ENCODE measurements at places on chromosomes 5 and 9.
A peak's percentile ranks its signal among the peaks of the same experiment; 100 is the strongest.

- peaks cover 1% of the 10 kb centered on the region for H3K36me3 ChIP-seq
- peaks cover 14% of the 10 kb centered on the region for H3K27me3 ChIP-seq
- peaks cover 39% of the 10 kb centered on the region for H3K4me1 ChIP-seq
- no peak overlapping the region for H3K27ac ChIP-seq
- no peak overlapping the region for H3K4me3 ChIP-seq
- DNase-seq: no peak
Observed at GRCh38 chr5:79509244-79509885, 4.6 kb downstream of the HOMER1 start.

GRCh38 chr9:14313951-14314423 lies at the start of gene NFIB:
Gene NFIB (minus strand): TSS chr9:14314141. CDS start chr9:14313511, 630 bp downstream.
- H3K4me1 ChIP-seq: peaks cover 14% of the 10 kb centered on the region
- H3K36me3 ChIP-seq: peaks cover 8% of the 10 kb centered on the region
- H3K27ac ChIP-seq: peak within 1 kb of the TSS; percentile 52
- H3K4me3 ChIP-seq: peak within 1 kb of the TSS; percentile 81

DNA sequence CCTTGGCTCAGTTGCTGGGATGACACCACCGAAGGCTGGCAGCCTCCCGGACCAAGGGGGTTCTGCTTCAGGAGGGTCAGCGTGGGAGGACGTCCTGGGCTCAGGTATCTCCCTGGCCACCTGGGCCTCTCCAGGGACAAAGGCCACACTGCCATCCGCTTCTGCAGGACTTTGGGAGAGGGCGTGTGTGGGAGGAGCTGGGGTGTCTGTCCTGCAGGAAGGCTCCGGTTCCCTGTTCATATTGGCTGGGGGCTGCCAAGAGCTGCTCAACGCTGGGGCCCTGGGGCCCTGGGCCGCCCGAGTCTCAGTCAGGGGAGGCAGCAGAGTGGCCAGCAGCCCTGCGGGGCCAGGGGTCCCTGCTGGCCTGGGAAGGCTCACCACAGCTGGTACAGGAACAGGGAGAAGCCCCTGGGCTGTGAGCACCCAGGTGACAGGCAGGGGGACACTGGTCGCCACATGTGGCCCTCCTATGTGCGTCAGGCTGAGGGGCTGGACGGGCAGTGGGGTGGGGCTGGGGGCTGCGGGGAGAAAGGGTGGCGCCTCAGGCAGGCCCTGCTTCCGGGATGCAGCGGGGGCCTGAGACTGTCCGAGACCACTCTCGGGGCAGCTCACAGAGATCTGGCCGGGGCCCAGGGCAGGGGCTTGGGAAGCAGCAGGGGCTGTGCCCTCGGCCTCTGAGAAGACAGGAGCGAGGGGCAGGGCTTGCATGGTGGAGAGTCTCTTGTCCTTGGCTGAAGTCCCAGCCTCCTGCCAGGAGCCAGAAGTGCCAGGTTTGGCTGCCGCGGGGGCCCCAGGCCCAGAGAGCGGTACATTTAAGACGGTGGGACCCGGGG lies 4.9 kb upstream of the CARD9 start:
- H3K36me3 ChIP-seq: peaks cover 3% of the 10 kb centered on the region
- no peaks in the 10 kb centered on the region for H3K27me3 ChIP-seq
- no peak for DNase-seq

DNA sequence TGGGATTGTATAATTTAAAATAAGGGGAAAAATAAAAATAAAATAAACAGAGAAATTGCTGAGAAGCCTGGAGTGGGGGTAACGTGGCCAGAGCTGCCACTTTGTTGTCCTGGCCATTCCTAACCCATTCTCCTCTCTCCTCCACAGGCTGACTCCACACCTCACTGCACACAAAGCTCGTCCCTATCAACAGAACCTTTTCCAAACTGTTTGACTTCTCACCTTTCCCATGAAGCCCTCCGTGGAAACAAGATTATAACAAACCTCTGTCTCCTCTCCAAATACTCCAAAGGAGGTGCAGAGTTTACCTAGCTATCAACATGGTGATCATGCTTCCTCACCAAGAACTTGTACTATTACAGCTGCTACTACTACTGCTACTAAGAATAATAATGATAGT lies 151.1 kb downstream of the GLIS3 start:
- no peaks in the 10 kb centered on the region for H3K4me1 ChIP-seq
- H3K36me3 ChIP-seq: no peaks in the 10 kb centered on the region

- DNase-seq: no peak
- H3K4me1 ChIP-seq: no peaks in the 10 kb centered on the region
- H3K27ac ChIP-seq: no peak overlapping the region
- H3K27me3 ChIP-seq: no peaks in the 10 kb centered on the region
- H3K4me3 ChIP-seq: no peak overlapping the region
Observed at GRCh38 chr9:116175614-116176013, 22.0 kb downstream of the PAPPA start.

DNA sequence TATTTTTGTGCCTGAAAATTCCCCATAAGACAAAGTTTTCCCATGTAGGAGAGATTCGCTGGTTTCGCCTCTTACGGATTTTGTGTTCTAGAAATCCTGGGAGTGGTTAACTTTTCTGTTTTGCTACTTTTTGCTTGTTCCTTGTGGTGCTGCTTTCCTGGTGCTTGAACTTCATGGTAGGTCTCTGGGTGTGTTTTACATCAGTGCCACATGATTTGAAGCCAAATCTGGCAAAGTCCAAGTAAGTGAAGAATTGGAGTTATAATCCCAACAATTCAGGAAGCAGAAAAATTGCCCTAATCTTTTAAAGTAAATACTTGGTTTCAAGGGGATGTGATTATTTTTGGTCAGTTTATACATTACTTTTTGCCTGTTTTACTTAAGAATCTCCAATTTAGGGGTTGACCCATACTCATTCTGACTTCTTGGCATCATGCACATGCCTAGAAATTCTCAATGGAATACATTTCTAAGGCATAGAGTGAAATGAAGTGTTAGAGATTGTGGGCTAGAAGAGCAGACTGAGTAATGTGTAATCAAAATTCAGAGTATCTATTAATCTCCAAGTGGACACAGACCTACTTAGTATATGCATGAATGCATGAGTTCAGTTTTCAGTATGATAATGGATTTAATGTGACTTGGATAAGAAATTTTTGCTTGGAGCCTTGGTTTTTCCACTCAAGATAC lies 189.7 kb downstream of the CSNK1G3 start:
- no peaks in the 10 kb centered on the region for H3K4me1 ChIP-seq
- H3K27me3 ChIP-seq: no peaks in the 10 kb centered on the region

GRCh38 chr9:96006961-96007360 lies 131.5 kb downstream of the ERCC6L2 start:
- peaks cover 35% of the 10 kb centered on the region for H3K4me1 ChIP-seq
- no peak overlapping the region for H3K4me3 ChIP-seq
- peaks cover 35% of the 10 kb centered on the region for H3K36me3 ChIP-seq
- H3K27ac ChIP-seq: no peak overlapping the region
- no peak for DNase-seq
- H3K27me3 ChIP-seq: no peaks in the 10 kb centered on the region

DNA sequence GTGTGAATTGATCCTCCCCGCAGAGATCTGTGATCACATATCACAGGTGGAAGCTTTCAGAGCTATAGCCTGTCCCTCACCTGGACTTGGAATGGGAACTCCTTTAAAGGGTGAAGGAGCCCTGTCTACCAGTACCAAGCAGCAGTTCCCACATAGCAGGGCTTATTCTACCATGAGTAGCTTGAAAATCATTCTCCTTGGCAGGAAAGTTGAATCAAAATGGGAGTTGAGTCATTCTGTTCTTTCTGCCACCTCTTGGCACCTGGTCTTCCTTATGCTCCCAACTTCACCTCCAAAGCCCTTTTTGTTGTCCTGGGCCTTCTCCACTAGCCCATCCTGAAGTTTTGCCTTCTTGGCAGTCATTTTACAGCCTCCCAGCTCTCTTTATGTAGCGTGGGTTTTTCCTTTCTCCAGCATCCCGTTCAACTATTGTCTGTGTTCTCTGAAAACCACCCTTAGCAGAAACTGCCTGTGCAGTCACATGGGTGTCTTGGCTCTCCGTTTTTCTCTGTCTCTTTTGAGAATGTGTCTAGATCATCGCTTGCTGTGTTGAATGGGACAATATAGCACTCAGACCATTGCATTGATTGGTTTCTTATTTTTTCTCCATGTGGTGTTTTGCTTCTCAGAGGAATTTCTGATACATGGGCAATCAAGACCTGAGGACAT lies 222.2 kb downstream of the AOPEP start:
- H3K4me3 ChIP-seq: no peak overlapping the region
- H3K27me3 ChIP-seq: no peaks in the 10 kb centered on the region
- no peak for DNase-seq
- H3K27ac ChIP-seq: no peak overlapping the region
- H3K36me3 ChIP-seq: no peaks in the 10 kb centered on the region

DNA sequence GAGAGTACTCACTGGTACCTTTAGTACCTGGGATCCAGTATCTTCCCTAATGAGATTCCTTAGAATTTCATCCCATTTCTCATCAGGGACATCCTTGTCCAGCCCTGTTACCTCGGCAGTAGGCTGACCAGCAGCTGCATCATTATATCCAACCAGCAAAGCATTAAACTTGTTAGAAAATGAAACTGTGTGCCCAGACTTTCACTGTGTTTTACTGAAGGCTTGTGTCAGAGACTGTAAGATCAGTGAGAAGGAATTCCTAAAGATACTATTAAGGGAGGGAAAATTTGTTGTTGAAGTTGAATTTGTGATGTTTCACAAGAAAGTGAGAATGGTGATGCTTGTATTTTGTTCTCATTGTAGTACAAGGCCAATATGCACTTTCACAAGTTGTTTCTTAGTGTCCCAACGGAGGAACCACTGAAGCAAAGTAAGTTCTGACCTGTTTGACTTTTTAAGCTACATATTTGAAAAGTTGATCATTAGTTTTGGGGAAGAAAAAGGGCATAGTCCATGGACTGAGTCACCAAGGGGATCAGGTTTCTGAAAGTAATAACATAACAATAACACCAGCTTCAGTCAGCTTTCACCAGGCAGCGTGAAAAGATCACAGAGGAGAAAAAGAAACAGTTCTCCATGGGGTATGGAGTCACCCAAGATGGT lies 48.8 kb downstream of the GRAMD2B start:
- no peaks in the 10 kb centered on the region for H3K4me1 ChIP-seq
- no peaks in the 10 kb centered on the region for H3K27me3 ChIP-seq
- peaks cover 5% of the 10 kb centered on the region for H3K36me3 ChIP-seq
- H3K4me3 ChIP-seq: no peak overlapping the region
- no peak for DNase-seq
- no peak overlapping the region for H3K27ac ChIP-seq

GRCh38 chr5:158769079-158769478 lies 330.6 kb downstream of the EBF1 start:
- peaks cover 4% of the 10 kb centered on the region for H3K27me3 ChIP-seq
- no peak overlapping the region for H3K4me3 ChIP-seq
- no peaks in the 10 kb centered on the region for H3K4me1 ChIP-seq
- H3K36me3 ChIP-seq: no peaks in the 10 kb centered on the region
- H3K27ac ChIP-seq: no peak overlapping the region
